ENCODE measurements at places on chromosomes 4 and X.

- no peak for DNase-seq
Measured at GRCh38 chr4:80279751-80280150, 13.3 kb downstream of the FGF5 start.

DNA sequence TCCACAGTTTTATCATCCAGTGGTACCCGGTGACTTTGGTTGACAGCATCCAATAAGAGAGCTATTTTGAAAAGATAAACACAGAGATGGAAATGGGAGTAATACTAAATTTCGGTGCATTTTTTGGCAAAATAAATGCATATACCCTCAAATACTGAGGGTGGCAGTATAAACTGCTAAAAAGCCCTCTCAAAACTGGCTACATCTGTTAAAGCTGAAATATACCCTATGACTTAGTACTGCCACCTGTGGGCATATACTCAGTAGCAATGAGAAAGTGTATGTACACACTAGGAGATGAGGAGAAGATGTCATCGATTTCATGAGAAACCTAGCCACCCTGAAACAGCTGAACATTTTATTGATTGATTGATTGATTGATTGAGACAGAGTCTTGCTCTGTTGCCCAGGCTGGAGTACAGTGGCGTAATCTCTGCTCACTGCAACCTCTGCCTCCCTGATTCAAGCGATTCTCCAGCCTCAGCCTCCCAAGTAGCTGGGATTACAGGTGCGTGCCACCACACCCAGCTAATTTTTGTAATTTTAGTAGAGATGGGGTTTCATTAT, 12.2 kb upstream of the TMEM128 start:
- no peak for DNase-seq

DNA sequence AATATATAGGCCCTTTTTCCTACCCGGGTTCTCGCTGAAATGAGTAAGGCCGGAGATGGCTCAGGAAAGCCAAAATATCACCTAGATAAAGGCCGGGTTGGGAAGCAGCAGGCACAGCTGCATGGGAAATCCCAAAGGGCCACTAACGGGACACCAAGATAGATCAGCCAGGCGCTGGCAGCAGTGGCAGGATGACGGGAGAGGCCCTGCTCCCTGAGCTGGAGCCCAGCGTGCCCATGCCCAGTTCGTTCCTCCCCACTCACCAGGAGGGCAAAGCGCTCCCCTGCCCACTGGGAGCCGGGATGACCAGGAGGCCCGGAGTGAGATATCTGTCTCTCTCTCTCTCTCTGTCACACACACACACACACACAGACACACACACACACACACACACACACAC, 109.8 kb downstream of the DCTD start:
- no peak for DNase-seq

DNA sequence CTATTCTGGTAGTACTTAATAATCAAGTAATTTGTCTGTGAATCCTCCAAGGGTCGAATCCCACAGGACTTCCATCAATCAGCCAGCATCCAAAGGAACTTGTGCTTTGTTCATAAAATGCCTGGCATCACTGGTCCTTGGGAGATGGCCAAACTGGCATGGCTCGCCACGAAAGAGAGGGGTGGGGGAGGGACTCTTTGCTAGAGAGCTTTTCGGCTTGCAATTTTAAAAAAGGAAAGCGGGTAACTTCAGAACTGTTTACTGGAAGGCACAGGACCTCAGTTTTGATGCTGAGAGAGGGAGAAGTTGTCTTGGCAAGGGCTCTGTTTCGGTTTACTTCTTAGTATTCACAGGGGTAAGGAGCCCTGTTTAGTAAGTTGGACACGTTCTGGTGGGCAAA, 79.4 kb upstream of the FHL1 start:
- no peak for DNase-seq

DNA sequence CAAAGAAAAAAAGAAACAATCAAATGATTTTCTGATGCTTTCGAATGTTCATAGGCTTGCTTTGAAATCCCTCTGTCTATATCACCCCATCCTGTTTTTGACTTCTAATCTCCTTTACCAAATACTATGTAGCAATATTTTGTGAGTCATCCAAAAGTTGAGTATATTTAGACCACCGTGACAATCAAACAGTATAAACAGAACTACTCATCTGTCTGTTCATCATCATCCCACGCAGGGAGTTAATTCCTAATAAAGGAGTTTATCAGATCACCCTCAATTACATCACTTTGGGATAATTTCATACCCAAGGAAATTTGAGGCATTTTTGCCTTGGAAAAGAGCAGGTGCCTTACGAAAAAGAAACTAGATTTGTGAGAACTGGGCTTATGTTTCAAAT, 212.9 kb downstream of the CBR4 start:
- DNase-seq: no peak

DNA sequence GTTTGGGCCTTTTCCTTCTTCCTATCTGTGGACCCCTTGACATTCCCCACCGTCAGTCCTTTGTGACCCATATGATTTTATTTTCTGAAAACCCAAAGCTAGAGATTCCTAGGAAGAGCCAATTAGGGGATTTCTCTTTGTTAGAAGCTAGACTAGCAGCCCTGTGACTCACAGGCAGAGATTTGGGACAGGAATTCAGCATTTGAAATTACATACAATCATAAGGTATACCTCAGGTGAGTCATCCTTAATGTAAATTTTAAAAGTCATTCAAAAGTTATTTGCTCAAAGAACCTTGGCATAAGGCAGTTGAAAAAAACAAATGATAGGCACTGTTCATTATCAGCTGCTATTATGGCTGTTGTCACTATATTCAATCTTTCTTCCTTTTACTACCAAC, 40.6 kb downstream of the USP26 start:
- DNase-seq: no peak

DNA sequence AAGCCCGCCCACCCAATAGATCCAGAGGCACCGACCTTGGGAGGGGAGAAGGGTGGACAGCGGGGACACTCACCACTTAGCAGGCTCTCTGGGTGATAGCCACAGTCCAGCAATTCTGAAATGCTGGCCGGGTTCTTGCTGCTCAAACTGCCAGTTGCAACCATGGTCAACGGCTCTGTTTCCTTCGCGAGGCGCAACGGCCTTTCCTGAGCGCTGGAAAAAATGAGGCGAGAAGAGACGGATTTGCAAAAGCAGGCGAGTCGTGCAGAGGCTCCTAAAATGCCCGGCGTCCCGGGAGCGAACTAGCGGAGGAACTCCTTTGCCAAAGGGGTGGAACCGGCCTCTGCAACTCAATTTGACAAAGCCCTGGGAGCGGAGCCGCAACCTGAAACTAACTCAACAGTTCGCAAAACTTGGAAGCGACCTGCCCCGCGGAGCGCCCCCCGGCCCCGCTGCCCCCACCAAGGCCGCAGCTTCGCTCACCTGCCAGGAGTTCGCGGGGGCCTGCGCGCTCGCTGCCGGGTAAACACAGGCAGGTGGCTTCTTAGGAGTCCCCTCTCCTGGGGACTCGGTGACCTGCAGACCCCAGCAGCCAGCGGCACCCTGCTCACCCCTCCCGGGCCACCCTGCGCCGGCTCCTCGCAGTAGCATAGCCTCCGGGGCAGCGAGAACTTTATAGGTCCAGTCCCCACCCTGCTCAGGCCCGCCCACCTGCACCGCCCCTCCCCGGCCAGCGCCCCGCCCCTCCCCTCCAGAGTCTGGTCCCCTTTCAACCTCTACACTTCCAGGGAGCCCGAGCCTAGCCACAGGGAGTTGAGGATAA, at the start of gene DDIT4L:
Gene DDIT4L, minus strand, starts transcription at position 649 of the 823 bp plus-strand sequence. Its CDS starts 485 bp downstream, at position 164.
- no peak for DNase-seq

DNA sequence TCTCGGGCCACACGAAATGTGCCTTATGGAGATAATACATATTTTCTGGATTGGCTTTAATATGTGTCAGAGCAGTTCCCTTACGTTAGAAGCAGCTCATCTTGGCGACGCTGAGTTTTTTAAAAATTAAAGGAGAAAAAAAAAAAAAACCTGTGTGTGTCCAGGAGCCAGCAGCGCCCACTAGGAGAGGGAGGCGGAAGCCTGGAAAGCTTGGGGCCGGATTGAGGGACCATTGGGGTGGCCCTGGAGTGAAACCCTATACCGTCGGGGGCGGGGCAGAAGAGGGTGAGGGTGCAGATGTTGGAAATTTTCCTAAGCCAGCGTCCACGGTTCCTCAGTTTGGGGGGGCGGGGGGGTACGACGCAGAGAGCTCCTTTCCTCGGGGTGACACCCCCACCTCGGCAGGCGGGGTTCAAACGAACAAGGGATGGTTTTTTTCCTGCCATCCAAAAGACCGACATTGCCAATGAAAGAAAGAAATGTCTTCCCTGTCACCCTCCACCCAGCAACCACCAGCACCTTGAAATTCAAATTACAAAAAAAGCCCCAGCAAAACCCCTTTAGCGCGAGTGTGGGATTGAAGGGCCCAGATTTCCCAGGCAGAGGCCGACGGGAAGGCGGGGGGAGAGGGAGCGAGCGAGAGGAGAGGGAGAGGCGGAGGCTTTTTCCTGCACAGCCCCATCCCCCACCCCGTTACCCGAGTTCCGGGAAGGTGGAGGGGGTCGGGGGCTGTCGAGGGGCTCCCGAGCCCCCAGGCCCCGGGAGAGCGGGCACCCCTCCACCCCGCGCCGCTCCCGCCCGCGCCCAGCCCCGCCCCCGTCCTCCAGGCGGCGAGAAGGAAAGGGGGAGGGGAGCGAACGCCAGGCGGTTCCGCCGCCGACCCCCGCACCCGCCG, 859 bp downstream of the SMARCA1 start:
- DNase-seq: no peak

GRCh38 chrX:154490021-154490413, 412 bp downstream of the SLC10A3 start:
- DNase-seq: no peak

DNA sequence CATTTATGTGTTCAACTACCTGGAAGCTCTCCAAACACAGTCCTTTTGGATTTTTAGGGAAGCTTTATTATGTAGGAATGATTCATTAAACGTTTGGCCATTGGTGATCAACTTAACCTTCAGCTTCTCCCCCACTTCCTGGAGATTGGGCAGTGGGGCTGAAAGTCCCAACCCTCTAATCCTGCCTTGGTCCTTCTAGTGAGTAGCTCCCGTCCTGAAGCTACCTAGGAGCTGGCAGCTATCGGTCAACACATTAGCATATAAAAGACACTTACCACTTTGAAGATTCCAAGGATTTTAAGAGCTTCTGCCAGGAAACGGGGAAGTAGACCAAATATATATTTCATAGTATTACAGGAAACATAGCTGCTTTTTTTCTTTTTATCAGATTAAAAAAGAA, 69.7 kb downstream of the MCUB start:
- no peak for DNase-seq

- DNase-seq: no peak
Measured at GRCh38 chr4:184444953-184445309, 29.4 kb downstream of the IRF2 start.

DNA sequence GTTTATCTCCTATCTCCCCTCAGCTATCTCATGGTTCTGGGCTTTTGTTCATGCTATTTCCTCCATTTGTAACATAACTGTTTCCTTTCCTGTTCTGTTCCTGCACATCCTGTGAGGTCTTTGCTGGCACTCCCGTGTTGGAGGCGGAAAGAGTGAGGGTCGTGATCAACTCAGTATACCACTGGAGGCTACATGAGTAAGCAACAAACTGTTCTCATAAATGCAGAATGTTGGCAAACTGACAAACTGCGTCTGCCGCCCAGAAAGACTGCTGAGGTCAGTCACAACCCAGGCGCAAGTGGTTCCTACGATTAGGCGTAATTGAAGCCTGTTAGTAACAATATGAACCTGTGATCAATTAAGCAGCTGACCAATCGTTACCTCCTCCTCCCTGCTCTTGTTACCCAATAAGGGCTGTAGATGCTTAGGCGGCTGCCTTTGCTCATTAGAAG, 48.8 kb downstream of the C4orf33 start:
- no peak for DNase-seq

DNA sequence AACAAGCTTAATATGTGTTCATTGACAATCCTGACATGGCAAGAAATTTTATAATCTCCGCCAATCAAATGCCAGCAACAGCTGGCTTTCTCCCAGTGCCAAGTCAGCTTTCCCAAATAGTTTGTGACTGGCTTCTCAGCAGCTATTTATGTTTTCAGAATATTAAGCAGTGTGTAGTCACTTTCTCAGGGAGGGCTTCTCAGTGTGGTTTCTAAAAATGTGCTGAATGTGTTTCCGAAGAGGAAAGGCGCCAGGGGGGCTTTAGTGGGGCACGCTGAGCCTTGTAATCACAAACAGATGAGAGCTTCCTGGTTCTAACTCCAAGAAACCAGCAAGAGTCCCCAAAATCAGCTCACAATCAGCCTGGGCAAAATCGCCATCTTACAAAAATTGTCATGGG, 258.7 kb upstream of the CPEB2 start:
- DNase-seq: no peak

DNA sequence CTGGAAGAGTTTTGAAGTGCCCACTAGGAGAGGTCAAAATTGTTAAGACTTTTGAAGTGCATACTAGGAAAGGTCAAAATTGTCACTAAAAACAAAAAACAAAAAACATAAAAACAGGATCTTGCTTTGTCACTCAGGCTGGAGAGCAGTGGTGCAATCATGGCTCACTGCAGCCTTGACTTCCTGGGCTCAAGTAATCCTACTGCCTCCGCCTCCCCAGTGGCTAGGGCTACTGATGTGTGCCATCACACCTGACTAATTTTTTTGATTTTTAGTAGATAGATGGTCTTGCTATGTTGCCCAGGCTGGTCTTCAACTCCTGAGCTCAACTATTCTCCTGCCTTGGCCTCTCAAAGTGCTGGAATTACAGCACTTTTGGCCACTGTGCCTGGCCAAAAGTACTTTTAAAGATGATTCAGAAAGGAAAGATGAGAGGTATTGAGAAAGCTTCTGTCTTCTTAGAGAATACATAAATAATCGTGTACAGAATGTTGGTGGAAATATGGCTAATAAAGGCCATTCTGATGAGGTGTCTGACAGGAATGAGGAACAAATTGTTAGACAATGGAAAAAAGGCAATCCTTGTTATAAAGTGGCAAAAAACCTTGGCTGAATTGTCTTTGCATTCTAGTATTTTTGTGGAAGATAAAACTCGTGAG, 43.3 kb upstream of the STX18 start:
- DNase-seq: no peak

DNA sequence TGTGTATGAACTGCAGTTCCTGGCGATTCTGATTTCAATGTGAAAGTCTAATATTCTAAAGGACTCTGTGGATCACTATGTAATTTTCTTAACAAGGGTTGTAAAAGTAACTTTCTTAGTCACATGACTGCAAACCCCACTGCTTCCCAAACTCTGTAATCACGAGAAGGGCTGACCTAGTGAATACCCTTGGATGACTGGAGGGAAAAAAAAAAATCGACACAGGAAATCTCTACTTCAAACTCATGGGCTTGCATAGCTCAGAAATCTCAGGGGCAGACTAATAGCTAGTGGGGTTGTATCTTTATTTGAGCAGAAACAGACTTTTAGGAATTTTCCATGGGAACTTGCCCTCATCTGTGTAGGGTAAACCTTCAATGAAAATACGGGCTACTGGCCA, 4.8 kb upstream of the MXRA5 start:
- DNase-seq: no peak

DNA sequence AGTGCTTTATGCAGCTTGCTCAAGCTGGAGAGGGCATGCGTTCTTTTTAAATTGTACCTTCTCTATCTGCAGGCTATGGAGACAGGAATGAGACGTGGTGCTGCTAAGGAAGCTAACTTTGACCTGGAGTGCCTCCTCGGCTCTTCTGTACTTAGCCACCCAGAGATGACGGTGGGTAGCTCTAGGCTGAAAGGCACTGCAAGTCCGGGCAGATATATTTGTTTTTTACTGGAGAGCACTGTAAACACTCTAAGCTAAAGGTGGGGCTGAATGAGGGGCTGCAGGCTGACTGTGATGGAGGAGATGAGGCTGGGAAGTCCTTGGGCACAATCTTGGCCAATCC, 12.1 kb downstream of the ELF4 start:
- no peak for DNase-seq

GRCh38 chr4:187415231-187415630, 580.3 kb upstream of the ZFP42 start:
- no peak for DNase-seq
